ENCODE measurements at places on chromosomes 12 and 14.

- no peak for DNase-seq
Observed at GRCh38 chr12:8899830-8900229, 14.5 kb upstream of the PHC1 start.

GRCh38 chr12:25995906-25996305 lies 37.4 kb downstream of the RASSF8 start:
- DNase-seq, result no peak

- DNase-seq, result peak; percentile 68
Observed at GRCh38 chr14:99682809-99683618, 1.1 kb upstream of the CYP46A1 start.

DNA sequence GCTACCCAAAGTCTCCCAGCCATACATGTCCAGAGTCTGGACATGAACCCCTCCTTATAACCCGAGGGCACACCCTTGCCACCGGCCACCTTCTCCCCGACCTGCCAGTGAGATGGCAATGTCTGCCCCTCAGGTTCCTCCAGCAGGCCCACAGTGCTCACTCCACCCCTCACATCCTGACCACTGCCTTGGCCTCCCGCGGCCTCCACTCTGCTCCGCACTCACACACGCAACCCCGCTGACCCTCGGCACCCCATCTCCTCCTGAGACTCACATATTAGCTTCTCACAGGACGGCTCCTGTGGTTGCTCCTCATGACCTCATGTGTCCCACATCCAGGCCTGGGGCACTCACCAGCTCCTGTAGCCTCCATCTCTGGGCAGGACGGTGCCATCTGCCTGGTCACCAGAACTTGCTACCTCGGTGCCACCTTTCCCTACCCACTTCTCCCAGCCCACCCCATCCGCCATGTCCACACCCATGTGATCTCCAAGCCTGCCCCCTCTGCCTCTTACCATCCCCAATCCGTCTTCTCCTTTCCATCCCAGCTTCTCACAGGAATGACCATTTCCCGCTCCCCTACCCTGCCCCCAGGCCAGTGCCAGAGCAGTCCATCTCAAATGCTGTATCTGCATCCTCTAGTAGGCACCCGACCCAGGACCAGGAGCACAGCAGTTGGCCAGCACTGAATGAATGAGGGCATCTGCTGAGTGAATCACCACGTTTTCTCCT lies 198.6 kb upstream of the DIO3 start:
- DNase-seq, result no peak

GRCh38 chr12:29088611-29089219 lies 60.4 kb upstream of the FAR2 start:
- no peak for DNase-seq

DNA sequence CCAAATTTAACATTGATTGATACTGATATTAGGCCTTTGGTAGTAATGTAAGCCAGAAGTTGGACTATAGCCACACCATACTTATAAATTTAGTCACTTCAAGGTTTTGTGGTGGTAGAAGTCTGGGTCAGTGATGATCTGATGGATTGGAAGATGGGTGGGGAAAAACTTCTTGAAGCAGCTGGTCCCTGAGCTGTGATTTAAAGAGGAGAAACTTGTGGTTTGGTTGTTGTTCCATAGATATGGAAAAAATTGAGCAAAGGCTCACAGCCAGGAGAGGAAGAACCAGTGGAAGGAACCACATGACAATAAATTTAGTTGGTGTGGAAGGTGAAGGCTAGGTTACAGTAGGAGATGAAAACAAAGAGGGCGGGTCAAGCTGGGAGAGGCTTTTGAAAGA lies 26.1 kb downstream of the PTHLH start:
- DNase-seq, result no peak

DNA sequence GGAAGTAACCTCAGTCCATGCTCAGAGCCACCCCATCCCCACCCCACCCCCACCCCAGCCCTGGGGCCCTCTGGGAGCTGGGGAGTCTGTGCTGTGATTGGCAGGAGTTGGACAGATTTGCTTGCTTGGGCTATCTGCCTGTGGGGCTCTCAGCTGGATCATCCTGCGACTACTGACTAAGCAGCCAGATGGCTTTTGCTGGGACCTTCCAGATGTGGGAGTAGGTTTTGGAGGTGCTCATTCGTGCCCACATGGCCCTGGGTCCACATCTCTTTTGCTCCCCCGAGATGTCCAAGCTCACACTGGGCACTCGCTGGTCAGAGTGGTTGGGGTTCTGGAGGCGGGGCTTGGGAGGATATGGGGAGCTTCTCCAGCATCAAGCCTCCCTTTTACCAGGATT lies 138.9 kb downstream of the TSPAN9 start:
- no peak for DNase-seq

DNA sequence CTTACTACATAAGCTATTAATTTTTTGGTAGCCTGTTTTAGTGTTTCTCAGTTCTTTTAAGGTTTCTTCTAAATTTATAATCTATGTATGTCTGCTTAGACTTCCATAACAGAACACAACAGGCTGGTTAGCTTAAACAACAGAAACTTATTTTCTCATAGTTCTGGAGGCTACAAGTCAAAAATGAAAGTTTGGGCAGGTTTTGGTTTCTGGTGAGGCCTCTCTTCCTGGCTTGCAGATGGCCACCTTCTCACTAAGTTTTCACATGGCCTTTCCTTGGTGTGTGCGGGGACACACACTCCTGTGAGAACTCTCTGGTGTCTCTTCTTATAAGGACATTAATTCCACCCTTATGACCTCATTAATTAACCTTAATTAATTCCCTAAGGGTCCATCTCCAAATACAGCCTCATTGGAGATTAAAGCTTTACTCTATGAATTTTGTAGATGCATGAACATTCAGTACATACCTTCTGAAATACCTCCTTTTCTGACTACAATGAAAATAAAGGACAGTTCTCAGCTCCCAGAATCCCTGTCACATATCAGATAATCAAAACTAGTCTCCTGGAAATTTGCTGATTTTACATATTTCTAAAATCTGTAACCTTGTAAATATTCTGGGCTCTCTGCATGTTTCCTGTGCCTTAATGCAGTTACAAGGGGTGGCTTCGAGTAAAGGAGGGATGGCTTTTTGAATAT lies 23.2 kb upstream of the BMAL2 start:
- DNase-seq, result no peak

DNA sequence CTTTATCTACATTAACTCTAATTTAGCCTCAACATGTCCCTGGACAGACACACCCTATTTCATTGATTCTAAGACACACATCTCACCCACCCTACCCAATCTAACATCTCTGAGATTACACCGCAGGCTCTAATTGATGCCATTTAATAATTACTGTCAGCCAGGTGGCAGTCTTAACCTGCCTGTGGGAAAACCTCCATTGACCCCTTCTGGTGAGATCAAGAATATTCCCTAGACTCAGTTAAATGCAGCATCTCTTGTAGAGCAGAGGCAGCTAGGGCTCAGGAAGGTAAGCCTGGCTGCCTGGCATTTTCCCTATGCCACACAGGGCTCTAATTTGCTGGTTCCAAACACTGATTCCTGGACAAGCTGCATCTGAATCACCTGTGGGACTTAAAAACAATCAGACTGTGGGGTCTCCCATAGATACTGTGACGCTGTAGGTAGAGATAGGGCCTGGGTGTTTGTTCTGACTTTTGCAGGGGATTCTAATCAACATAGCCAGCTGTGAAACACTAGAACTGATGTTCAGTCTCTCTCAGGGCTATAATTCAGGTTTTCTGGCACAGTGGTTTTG lies 14.3 kb downstream of the MCRS1 start:
- peak; percentile 54 for DNase-seq

DNA sequence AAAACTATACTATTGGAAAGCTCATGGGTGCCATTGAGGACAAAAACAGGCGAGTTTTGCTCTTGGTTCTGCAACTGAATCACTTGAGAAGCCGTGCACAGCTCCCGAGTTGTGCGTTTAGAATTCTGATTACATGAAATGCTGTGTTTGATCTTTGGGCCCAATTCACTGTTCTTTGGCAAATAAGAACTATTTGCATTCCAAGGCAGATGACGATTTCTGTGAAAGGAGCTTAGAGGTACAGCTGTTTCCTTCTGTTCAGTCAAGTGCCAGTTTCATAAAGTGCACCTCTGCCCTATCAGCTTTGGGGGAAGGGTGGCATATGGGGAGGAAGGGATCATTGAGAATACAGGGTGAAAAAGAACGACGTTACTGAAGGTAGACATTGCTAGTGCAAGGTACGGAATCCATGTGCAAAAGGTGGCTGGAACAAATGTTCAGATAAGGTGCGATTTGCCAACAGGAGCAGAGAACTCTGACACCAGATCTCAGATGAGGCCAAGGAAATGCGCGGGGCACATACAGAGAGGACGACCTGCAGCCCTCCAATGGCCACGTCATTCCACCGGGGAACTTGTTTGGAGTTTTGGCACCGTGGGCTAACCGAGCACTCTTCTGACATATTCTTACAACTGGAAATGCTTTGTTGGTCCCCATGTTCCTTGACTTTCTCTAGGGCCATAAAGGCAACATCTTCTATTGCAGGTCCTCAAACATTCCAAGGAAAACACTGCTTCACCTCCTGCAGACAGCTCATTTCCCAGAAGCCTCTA lies 30.1 kb downstream of the TCHP start:
- DNase-seq, result no peak

DNA sequence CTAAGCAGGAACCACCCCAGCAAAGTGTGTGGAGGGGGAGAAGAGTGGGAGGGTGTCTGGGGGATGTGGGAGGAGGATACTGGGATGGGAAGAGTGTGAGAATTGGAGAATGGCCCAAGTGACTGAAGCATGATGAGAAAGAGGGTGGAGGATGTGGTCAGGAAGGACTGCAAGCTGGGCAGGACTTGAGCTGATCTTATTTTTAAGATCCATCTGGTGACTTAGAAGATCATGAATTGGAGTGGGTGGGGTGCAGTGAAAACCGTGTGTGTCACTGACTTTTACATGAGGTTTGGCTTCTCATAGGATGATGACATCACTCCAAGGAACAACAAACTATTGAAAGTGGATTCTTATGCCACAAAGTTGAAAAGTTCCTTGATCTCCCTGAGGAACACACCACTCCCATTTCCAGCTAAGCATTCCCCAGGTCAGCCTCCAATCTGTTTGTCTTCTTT lies 287.5 kb downstream of the GALC start:
- DNase-seq, result no peak

GRCh38 chr12:102958073-102958829 lies 777 bp downstream of the ASCL1 start:
- no peak for DNase-seq

DNA sequence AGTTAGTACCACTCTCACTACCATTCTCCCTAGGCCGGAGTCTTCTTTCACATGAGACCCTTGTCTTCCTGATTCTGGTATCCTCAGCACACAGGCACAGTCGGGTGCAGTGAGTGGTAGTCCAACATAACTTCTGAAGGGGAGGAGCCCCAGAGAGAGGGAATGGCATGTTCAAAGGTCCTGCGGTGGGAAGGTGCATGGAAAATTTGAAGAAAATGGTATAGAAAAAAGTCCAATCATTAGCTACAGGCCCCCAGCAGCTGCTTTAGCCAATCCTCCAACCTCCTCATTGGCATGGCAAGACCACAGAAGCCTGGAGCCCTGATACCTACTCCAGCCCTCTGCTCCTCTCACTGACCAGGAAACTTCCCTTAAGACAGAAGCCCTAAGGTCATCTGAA lies 96.6 kb downstream of the ZFP36L1 start:
- no peak for DNase-seq

DNA sequence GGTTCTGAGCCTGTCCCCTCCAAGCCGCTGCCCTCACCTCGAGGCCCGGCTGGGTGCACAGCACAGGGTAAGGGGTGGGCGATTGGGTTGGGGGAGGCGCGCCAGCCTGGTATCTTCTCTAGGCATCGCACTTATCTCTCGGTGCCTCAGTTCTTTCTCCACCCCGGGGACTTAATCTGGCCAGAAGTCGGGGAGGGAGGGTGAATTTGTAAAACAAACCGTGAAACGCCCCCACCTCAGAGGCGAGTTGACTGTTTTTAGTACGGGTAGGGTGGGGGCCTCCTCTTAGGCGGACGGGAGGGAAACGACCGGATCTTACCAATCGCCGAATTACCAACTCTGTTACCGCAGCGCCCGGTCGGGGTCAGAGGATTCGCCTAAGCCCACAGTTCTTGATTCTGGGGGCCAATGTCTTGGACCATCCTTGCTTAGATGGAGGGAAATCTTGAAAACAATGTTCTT lies 1.4 kb upstream of the TBX3 start:
- no peak for DNase-seq

- DNase-seq, result no peak
Observed at GRCh38 chr12:2457215-2457932, 337.4 kb upstream of the FKBP4 start.

GRCh38 chr12:19707948-19708409 lies 268.7 kb downstream of the AEBP2 start:
- no peak for DNase-seq

GRCh38 chr12:20274008-20274407 lies 94.3 kb upstream of the PDE3A start:
- DNase-seq, result no peak

DNA sequence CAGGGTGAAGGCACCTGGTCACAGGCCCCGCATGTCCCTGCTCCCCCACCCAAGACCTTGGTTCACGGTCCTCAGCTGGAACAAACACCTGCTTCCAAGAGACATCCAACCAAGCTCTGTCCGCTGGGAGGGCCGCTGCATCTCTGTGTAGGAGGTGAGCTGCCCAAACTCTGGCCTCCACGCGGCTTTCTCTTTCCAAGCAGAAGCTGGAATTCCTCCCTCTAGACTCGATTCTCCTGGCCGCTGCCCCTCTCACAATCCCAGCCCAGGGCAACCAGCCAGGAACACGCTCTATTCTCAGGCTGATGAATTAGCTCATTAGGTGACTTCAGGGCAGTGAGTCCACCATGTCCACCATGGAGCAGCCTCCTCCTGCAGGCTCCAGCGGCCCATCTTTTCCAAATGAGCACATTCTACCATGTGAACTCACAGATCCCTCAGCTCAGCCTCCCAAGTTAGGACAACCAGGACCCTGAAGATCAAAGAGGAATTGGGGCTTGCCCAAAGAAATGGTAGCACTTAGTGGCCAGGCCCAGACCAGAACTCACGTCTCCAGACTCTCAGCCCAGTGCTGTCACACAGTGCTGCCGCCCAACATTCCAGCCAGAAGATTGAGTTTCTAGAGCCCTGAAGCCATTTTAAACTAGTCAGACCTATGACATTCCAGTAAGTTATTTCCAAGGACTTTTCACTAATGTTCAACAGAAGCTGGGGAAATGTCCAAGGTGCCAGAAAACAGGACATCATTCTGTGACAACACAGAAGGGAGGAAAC lies 146.6 kb downstream of the ANO2 start:
- DNase-seq, result no peak
